ENCODE measurements at places on chromosomes 7 and 10.

GRCh38 chr10:4352414-4352961 lies 473.5 kb upstream of the AKR1E2 start:
- DNase-seq = no peak

- no peak for DNase-seq
These were observed 31.6 kb downstream of the TRIM8 start for GRCh38 chr10:102675666-102676533.

DNA sequence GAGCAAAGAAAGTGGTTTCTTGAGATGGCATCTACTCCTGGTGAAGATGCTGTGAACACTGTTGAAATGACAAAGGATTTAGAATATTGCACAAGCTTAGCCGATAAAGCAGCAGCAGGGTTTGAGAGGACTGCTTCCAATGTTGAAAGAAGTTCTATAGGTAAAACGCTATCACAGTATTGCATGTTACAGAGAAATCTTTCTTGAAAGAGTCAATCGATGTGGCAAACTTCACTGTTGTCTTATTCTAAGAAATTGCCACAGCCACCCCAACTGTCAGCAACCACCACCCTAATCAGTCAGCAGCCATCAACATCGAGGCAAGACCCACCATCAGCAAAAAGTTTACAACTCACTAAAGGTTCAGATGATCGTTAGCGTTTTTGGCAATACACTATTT lies 59.9 kb downstream of the SLC29A4 start:
- DNase-seq = no peak

DNA sequence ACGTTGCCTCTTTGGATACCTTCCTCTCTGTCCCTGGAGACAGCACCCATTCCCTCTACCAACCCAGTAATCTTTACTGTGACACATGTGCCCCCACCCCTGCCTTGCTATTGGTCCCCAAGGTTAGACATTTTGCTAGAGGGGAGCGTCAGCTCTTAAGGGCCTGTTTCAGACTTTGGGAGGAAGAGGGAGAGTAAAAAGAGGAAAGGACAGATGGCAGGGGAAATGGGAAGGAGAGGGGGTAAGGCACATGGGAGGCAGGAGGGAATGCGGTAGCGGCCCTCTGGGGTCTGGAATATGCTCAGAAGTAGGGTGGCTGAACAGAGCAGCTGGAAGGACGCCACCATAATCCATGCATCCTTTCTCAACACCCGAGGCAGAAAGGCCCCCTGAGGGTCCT lies 12.2 kb downstream of the BLNK start:
- no peak for DNase-seq

DNA sequence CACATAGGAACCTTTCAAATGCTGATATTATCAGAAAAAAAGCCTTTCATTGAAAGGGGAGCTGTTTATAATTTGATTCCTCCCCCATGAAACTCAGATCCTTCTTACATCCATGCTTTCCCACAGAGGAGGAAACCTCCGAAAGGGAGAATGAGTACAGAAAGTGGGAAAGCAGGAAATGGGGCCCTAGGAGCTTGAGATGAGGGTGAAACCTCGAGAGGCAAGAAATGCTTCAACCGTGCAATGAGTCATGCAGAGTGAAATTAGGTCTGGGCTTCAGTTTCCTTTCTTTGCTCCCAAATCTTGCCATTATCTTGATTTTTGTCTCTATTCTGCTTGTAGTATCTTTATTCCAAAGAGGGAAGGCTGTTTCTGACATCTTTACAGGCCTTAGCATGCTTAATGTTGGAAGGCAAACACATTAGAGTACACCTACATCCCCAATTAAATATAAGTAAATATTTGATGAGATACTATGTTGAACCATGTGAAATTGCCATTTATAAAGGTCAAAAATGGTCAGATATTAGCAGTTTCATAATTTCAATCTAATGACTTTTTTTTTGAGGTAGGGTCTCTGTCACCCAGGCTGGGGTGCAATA lies 79.1 kb downstream of the NAMPT start:
- DNase-seq = no peak

DNA sequence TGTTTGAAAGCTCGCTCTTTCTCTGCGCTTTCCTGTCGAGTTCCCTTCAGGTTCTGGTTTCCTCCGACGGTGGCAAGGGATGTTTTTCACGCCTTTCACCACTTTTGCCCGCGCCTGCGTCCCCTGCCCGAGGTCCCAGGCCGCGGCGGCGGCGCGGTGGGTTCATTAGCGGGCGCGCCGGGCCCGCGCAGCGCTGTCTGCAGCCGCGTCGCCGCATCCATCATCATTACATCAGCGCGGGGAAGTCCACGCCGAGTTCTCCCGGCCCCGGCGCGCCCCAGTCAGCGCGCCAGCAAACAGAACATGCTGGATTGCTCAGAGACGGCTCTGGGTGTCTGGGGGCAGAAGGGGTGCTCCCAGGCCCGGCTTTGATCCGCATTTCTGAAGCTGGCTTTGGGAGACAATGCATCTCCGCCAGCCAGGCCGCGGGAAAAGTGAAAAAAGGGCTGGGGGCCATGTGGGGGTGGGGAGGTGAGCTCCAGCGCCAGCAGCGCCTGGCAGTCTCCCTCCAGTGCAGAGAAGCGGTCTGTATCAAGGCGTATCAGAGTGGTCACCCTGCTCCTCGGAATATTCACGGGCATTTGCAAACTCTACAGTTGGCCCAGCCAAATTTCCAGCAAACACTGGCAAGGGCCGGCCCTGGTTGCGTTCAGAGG lies 8.9 kb downstream of the GLI3 start:
- no peak for DNase-seq

DNA sequence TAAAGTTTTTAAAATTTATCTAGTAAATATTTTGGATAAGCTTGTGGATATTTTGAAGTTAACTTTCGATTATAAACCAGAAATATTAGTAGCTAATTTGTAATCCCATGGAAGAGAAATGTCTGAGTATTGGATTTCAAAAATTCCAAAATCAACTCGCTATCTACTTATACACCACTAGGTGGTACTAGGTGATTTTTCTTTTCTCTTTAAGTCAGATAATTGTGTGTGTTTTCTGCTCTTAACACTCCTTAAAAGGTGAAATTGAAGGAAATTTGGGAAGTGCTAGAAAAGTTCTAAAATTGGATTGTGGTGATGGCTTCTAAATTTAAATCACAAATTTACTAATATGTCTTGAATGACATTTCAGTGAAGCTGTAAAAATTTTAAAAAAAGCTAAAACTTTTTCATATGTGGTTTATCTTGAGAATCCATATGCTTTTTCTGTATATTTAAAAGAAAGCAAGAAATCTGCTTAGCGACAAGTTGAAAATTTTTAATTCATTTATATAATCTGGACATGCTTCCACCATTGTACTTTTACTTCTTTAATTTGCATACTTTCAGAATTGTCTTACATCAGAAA lies 90.2 kb downstream of the IPMK start:
- DNase-seq = no peak

- no peak for DNase-seq
These were observed 60.3 kb downstream of the RASGEF1A start for GRCh38 chr10:43206391-43207235.

DNA sequence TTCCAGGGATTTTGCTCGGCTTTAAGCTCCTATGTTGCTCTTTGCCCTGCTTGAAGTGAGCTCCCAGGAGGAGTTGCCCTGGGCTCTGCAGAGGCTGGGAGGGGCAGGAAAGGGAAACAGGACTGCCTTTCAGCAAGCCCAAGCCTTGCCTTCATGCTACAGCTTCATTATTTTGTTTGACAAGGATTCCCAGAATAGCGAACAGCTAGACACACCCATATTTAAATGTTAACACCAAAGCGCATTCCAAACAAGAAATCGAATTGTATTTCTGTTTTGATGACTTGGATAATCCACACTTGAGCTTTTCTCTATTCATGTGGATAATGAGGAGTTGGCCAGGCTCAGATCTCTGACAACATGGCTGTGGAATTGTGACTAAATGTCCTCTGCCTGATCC lies 6.3 kb downstream of the KIAA1217 start:
- DNase-seq = no peak

GRCh38 chr7:117755136-117755535 lies 118.1 kb downstream of the CTTNBP2 start:
- no peak for DNase-seq

DNA sequence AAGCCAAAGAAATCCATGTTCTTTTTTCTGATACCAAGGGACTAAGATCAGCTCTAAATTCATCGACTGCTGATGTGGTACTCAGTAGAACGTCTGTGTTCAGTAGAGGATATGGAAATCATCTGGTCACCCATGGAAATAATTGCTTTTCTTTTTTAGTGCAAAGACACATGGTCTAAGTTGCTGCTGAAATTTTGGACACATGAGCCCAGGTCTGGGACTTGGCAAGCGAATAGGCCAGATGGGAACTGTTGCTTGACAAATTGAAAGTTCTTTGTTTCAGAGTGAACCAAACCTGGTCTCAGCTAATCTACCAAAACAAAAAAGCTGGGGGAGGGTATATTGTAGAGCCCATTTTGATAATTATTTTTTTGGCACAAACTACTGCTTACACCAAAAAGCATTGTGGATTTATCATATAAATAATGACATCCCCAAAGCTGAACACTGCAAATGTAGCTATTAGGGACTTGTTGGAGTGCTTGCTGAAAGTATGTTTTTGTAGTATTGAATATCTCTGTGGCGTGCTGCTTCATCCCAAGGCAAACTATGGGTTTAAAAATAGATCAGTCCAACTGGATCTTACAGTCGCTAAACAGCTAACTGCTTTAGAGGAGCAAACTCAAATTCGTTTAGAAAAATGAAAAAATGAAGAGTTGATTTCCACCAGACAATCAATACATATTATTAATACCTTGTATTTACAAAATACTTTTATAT lies 144.7 kb downstream of the TRIL start:
- DNase-seq = peak; percentile 76

DNA sequence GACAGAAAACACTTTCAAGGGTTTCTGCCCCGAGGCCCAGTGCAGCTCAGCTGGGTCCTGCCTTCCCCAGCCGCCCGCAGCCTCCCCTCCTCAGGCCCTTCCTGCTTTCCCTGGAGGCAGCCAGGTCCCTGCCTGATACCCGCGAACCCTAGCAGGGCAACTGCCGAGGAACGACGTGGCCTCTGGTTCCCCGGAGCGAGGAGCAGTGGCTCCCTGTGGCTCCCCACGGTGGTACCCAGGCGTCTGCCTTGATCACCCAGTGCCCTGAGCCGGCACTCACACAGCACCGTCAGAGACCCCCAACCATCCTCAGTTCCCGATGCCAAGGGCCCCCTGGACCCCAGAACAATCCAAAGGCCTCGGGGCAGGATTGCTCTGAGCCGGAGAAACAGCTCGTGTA lies 58.3 kb downstream of the CFAP46 start:
- no peak for DNase-seq

DNA sequence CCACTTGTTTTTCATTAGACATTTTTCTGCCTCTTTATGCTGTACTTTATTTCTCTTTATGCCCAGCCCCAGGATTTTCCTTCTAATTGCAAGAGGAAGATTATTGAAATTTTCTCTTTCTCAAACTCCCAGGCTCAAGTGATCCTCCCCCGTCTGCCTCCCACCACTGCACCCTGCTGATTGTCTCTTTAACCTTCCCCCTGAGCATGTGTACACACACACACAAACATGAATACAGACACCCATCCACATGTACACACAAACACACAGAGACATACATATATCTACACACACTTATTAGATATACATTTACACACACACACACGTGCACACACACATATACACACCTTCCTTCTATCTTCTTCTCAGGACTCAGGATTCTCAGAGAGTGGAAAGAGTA lies 37.3 kb upstream of the MAP3K8 start:
- DNase-seq = no peak

DNA sequence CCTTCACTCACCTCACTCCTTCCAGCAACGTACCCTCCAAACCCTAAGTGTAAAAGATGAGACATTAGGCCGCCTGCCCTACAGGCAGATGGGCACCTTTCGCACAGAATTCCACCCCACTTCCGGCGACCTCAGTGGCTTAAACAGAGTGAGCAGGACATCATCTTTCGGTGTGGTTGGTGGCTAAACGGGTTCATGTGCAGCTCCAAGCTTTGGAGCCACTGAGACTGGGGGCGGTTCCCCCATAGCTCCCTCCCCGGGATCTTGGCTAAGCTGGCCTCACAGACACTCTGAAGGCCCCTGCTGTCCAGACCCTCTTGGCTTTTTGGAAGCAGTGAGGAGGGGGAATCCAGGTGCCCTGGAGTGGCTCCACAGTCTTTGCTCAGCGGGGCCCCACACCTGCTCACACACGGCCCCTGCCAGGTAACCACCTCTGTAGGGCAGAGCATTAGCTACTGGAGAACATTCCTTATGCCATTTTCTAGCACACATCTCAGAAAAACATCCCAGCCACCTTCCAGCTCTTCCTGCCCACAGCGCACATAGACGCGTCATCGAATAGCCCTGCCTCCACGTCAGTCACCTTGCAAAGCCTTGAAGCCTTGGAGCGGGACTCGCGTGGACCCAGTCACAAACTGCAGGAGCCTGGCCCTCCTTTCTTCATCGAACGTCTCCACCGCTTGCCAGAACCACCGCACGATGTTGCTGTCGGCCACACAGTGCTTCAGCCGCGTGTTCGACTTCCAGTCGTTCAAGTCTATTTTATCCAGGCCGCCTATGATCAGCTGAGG lies 108.8 kb downstream of the SMURF1 start:
- DNase-seq = no peak

Data from NCI-H1092 (cell line).